ENCODE measurements at places on chromosomes 4 and X. TPM values are rescaled to one million over a fixed set of nuclear protein-coding genes. Genes with fewer than 3 reads are reported as not detected.

DNA sequence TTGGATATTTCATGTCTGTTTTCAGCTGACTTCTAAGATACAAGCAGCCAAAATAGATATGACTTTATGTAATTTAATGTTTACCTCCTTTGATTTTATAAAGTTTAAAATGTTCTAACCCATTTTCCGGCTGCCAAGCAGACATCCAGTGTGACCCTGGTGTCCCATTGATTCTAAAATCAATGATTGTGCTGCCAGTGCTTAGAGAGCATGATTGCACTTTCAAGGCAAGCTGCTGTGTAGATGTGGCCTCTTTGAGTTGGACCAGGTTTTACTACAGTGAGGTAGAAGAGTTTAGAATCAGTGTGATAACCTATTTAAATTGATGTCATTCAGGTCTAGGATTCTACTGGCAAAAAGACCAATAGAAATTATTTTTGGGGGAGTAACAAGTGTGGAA lies 730.9 kb downstream of the STPG2 start:
- DNase-seq = no peak

- peak; percentile 68 for DNase-seq
These were observed 17.2 kb upstream of the CENPU start for GRCh38 chr4:184750926-184751584.

DNA sequence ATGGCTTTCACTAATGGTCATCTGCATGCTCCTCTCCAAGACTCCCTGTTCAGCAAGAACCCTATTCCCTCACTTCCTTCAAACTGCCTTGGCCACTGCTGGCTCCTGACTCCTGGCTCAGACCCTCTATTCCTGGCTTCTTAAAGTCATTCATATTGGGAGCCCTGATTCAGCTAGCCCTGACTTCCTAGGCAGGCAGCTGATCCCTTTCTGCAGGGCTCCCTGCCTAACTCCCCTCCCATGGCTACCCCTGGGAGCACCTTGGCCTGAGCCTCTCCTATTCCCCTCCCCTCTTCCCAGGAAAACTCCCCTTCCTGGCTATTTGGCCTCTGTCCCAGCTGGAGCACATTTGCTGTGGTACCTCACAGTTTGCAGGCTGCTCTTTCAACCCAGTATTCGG lies 154.9 kb upstream of the PJA1 start:
- DNase-seq = no peak

DNA sequence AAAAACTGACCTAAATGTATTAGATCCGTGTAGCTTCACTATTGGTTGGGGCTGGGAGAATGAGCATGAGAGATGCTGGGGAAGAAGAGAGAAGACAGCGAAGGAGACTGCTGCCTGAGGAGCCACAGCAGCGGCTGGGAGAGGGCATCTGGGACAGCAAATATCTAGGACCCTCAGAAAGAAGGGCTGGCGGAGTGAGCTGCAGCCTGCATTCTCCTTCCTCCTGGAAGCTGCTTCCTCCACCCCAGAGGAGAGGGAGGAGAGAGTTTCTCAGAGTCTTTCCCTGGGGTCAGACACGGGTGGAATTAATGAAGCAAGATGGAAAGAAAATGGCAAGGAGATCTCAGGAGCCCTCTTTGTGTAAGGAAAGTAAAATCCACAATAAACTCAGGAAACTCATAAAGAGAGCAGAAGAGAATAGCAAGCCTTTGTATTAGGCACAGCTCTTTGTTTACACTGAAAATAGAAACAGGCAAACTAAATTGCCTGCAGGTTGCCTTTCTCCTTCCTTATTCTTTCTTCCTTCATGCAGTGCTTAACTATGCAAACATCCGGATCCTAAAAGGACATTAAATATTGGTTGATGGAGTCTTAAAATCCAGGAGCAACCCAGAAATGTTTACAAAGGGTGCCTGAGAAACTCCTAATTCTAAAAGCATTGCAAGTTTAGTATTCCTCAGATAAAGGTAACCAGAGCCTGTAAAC lies 130.3 kb upstream of the GALNT7 start:
- DNase-seq = no peak

GRCh38 chr4:3791910-3792542 lies 25.8 kb downstream of the ADRA2C start:
- DNase-seq = peak; percentile 67

- no peak for DNase-seq
These were observed 226.9 kb upstream of the SMIM31 start for GRCh38 chr4:164526933-164527583.

- peak; percentile 1 for DNase-seq
These were observed 389.2 kb upstream of the F9 start for GRCh38 chrX:139141370-139141769.

DNA sequence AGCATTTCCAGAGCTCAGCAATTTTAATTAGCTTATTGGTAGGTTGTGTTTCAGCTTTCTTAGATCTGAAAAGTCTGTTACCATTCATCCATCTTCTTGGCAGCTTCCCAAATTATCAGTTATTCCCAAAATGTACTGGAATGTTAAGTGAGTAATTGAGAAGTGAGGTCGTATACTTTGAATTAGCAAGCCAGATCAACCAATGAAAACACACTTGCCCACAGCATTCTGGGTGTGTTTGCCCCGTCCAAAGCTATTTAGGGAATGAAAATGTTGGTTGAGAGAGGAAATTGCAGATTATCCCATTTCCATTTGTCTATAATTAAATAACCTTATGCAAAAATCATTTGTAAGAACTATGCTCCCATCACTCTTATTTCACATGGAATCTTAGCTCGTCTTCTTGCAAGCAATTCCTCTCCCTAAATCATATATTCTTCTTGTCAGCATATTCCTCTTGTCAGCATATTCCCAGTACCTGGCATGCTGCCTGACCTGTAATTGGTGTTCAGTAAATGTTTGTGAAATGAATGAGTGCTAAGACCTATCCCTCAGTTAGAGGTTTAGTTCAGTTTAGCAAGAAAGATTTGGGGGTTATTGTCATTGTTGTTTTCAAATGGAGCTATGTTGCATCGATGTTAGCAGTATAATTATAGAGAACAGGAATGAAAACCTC lies 23.3 kb upstream of the ANTXR2 start:
- DNase-seq = no peak

GRCh38 chrX:85365370-85365995 lies 14.0 kb downstream of the POF1B start:
- no peak for DNase-seq

- peak; percentile 19 for DNase-seq
These were observed 772 bp upstream of the WNK3 start for GRCh38 chrX:54358424-54359211.

DNA sequence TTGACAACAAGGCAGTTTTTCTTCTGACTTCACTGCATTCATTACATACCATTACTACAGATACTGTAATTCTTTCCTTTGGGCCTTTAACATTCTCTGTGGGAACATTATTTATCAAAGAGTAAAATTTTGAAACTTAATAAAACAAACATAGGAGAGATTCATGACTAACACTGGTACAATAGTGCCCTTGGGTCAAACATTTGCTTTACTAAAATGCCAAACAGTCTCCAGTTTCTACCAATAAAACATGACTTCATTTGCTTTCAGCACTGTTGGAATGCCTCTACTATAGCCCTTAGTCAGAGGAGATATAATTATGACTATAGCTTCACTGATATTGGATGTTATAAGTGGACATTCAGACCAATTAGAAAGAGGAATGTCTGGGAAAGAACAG lies 481.5 kb downstream of the PACRGL start:
- no peak for DNase-seq

Gene GSPT2
- 11.4 TPM for total RNA-seq

Gene GJB1
- total RNA-seq = 1.1 TPM

Gene HGFAC
- total RNA-seq = 0.12 TPM

Gene PPP1R2C
- total RNA-seq = not detected

Gene PCDH7
- 135 TPM for total RNA-seq

Data from SJCRH30 (cell line).